ENCODE measurements at places on chromosomes 11 and 22. TPM values are rescaled to one million over a fixed set of nuclear protein-coding genes. Genes with fewer than 3 reads are reported as not detected.

Gene SYT12
- 0.27 TPM for polyA plus RNA-seq

Gene DENND6B
- 2.7 TPM for polyA plus RNA-seq

Gene C11orf65
- 0.24 TPM for polyA plus RNA-seq

Gene ACTN3
- not detected for polyA plus RNA-seq

Gene KCNQ1OT1
- polyA plus RNA-seq = 0.22 TPM

Gene SAA1
- polyA plus RNA-seq = 3.0 TPM

Gene SCUBE1
- 5.4 TPM for polyA plus RNA-seq

Gene CAVIN3
- polyA plus RNA-seq = 13.8 TPM

Gene PRR33
- polyA plus RNA-seq = 0.49 TPM

Gene NAALADL1
- 173 TPM for polyA plus RNA-seq

Gene TH
- polyA plus RNA-seq = 1.7 TPM

Gene IRAG1
- polyA plus RNA-seq = 0.45 TPM

Gene TMEM191B
- polyA plus RNA-seq = 0.81 TPM

Gene TSKU
- 42.7 TPM for polyA plus RNA-seq

Gene RPLP2
- polyA plus RNA-seq = 1,144 TPM

Gene OVOL1
- 16.2 TPM for polyA plus RNA-seq

Gene PANX2
- polyA plus RNA-seq = 0.12 TPM

Gene SPI1
- 10.3 TPM for polyA plus RNA-seq

Gene TRIM49
- not detected for polyA plus RNA-seq

Gene LRP4
- 15.2 TPM for polyA plus RNA-seq

Gene CASP1
- polyA plus RNA-seq = 67.8 TPM

Gene SUSD2
- polyA plus RNA-seq = 15.0 TPM

Gene SLC6A5
- under 0.01 TPM for polyA plus RNA-seq

Gene NXPE1
- not detected for polyA plus RNA-seq

Gene CASP5
- polyA plus RNA-seq = 15.1 TPM

Gene LRRC56
- polyA plus RNA-seq = 2.7 TPM

Gene POU2AF2
- polyA plus RNA-seq = 0.46 TPM

Gene TTLL12
- 33.4 TPM for polyA plus RNA-seq

Gene MS4A12
- not detected for polyA plus RNA-seq

Gene EXPH5
- polyA plus RNA-seq = 0.94 TPM

Gene TRIM51
- polyA plus RNA-seq = not detected

Gene SPA17
- polyA plus RNA-seq = 6.9 TPM

Gene KRTAP5-1
- polyA plus RNA-seq = not detected

Gene CYP2D6
- polyA plus RNA-seq = 38.1 TPM

Gene OR8A1
- not detected for polyA plus RNA-seq

Gene PIM3
- polyA plus RNA-seq = 72.2 TPM

Gene MYBPC3
- 0.04 TPM for polyA plus RNA-seq

Gene APOA4
- 749 TPM for polyA plus RNA-seq

Gene MORC2
- 14.1 TPM for polyA plus RNA-seq

Gene RAB38
- 1.1 TPM for polyA plus RNA-seq

Gene TP53AIP1
- not detected for polyA plus RNA-seq

Gene GAS2
- 2.7 TPM for polyA plus RNA-seq

Gene DEFB131B
- polyA plus RNA-seq = not detected

Gene SOX10
- polyA plus RNA-seq = not detected

Gene KDM4E
- not detected for polyA plus RNA-seq

Gene ZBTB16
- 32.4 TPM for polyA plus RNA-seq

Gene NOX4
- polyA plus RNA-seq = 3.0 TPM

Gene MRTFA
- 14.6 TPM for polyA plus RNA-seq

Gene PLAAT5
- polyA plus RNA-seq = 1.00 TPM

Gene RPS19BP1
- polyA plus RNA-seq = 186 TPM

Gene HIC2
- 1.1 TPM for polyA plus RNA-seq

Gene SMC1B
- polyA plus RNA-seq = 0.04 TPM

Gene CERK
- polyA plus RNA-seq = 84.7 TPM

Gene NCF4
- 9.7 TPM for polyA plus RNA-seq

Gene ANO5
- 7.8 TPM for polyA plus RNA-seq

Gene OR52N4
- 0.06 TPM for polyA plus RNA-seq

Gene TMEM132A
- polyA plus RNA-seq = 6.9 TPM

Gene CCDC116
- 0.22 TPM for polyA plus RNA-seq

Gene SLC35F2
- 14.5 TPM for polyA plus RNA-seq

Gene CDHR5
- polyA plus RNA-seq = 931 TPM

All from small intestine (tissue), 16 donors.